ENCODE measurements at places on chromosomes 12 and 14. TPM values are rescaled to one million over a fixed set of nuclear protein-coding genes. Genes with fewer than 3 reads are reported as not detected.

The RNASE12 gene
- total RNA-seq: not detected

The NRXN3 gene
- total RNA-seq: 21.3 TPM

GRCh38 chr12:52523824-52524223 lies 3.6 kb upstream of the KRT5 start:
- ATAC-seq: no peak

DNA sequence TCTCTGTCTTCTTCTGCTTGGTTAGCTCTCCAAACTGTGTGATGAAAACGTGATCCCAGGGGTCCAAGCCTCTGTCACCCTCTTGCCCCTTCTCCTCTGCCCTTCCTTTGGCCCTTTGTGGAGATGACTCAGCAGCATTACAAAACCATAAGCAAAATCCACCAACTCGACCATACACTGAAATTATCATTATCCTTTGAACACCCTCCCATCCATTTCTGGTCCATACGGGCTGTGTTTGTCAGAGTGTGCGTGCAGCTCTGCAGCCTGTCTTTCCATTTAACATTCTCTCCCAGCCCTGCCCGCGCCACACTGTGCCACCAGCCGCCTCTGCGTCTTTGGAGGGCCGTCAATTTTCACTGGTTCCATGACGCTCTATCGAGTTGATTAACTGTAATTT lies 69.2 kb downstream of the SLC25A47 start:
- ATAC-seq: peak; percentile 19

GRCh38 chr12:45075587-45076282 lies 24.8 kb upstream of the DBX2 start:
- no peak for ATAC-seq

- ATAC-seq: peak; percentile 60
These were observed 258.4 kb upstream of the SFSWAP start for GRCh38 chr12:131452444-131452860.

DNA sequence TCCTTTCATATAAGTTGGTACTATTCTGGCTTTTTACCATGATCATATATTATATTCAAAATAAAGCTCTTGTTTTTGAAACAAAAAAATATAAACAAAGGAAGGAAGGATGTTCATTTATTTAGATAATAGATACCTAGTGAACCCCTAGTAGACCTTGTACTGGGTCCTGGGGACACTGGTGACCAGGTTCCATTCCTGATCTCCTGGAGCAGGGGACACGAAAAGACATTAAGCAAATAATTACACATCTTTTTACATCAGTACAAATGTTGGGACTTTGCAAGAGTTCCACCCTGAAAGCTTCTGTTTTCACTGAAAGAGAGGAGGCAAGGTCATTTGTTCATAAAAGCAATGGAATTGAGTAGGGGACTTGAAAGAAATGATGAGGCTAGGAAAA lies 49.3 kb upstream of the SLC38A4 start:
- ATAC-seq: no peak

DNA sequence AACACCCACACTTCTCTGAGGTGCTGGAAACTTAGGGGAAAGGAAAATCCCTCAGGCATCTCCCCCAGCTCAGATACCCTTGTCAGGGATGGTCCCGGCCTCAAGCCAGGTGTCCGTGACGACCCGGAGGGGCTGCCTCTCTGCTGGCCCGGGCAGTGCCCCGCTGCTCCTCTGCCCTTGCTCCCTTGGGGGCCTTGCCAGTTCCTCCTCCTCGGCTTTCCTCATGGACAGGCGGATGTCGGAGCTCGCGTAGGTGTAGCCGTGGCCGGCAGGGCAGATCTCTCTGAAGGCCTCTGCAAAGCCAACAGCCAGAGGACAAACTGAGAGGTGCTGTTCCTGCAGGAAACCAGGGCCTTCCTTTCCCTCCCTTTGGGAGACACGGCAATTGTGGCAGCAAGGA lies 34.8 kb downstream of the ISCA2 start:
- no peak for ATAC-seq

GRCh38 chr12:46065412-46066166 lies 75.2 kb upstream of the SCAF11 start:
- ATAC-seq: no peak

GRCh38 chr14:41785696-41786095 lies 179.0 kb downstream of the LRFN5 start:
- no peak for ATAC-seq

DNA sequence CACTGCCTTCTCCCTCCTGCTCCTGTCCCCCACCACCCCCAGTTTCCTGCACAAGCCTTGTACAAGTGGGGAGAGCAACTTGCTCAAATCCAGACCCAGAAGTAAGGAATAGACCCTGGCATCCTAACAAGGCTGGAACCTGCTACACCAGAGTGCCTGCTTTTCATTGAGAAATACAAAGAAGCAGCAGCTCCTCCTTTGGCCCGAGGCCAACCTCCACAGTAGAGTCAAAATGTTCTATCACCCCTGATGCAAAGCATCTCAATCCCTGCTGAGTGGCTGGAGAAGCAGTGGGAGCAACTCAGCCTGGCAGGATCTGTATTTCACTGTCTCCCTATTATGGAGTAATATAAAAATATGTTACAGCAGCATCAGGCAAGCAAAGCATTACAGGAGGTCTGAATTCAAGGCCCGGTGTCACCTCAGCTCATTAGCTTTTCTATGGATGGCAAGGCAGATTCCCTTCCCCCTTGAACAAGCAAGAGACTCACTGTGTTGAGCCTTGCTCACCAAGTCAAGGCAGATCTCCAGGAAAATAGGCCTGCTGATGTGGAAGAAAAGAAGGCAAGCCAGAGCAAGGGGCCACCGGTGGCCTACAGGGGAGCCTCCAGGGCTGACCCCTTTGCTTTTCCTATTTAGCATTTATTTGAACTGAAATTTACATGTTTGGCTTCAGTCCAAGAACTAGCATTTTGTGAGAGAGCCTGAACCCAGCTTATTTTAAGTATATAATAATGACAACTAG lies 186.3 kb upstream of the EGLN3 start:
- peak; percentile 58 for ATAC-seq

The RPGRIP1 gene
- not detected for total RNA-seq

DNA sequence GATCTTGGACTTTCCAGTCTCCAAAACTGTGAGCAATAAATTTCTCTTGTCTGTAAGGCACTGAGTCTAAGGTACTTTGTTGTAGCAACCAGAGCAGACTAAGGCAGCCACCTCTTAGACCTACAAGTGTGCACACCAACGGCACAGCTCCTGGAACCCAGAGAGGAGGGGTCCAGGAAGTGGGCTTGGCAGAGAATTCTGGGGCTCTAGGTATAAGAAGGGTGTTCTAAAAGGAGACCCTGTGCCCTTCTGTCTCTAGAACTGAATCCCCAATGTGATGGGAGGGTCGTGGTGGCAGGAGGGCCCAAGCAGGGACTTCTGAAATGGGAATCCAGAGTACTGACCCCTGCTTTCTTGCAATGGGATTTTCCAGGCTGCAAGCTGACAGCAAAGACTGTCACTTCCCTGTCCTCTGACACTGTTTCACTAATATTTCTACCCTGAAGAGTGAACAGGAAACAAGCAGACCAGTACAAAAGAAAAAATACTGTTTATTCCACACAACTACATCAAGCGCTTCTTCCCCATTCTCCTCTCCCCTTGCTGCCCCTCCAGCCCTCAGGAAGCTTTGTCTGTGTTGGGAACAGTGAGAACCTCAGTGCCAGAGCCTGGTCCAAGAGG lies 13.6 kb upstream of the TFCP2 start:
- no peak for ATAC-seq

The LRFN5 gene
- 16.5 TPM for total RNA-seq

The RNASE7 gene
- 0.27 TPM for total RNA-seq

DNA sequence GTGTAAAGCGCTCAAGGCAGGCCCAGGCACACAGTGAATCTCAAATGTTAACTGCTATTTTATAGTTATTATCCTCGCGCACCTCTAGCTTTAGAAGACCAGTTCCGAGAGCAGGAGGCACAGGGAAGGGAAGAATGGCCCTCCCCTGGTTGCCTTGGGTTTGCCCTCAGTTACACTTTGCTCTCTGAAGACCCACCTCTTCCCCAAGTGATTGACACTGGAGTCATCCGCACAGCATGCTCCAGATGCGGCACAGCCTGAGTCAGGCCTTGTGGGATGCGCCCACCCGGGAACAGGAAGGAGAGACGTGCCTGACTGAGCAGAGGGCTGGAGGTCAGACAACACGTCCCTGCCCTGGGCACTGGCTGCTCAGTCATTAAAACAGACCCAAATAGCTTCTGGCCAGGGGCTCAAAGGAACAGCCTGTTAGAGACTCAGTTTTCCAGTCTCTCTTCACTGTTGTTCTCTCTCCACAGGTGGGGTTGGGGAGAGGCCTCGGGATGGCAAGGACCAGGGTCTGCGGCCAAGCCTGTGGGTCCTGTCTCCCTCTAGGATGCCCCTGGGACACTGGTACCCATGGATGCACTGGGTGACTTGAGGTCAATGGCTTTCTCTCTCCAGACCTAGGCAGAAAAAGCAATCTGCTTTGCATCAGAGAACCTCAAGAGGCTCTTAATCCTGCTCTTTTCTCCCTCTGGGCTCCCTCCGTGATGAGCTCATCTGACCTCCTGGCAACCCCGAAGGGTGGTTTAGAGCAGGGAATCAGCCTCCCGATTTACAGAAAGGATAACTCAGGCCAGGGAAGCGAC lies 13.6 kb upstream of the MLXIP start:
- ATAC-seq: no peak

The EPYC gene
- total RNA-seq: not detected

- ATAC-seq: peak; percentile 71
These were observed 221.5 kb upstream of the HMGA2 start for GRCh38 chr12:65602610-65603295.

- peak; percentile 40 for ATAC-seq
These were observed 14.2 kb upstream of the RNU6-8 start for GRCh38 chr14:32217301-32217700.

The TMEM132D gene
- total RNA-seq: 2.0 TPM

The ADSS1 gene
- 2.4 TPM for total RNA-seq

The SVOP gene
- 16.8 TPM for total RNA-seq

- no peak for ATAC-seq
These were observed 60.6 kb downstream of the SPRING1 start for GRCh38 chr12:116677202-116677661.

- ATAC-seq: peak; percentile 32
These were observed at the start of gene RNU4-1 for GRCh38 chr12:120292661-120293531. Gene RNU4-1, minus strand, starts transcription at chr12:120293237.

GRCh38 chr12:56216461-56216860 lies 5.3 kb downstream of the RNF41 start:
- ATAC-seq: no peak

The ETFBKMT gene
- 2.2 TPM for total RNA-seq

DNA sequence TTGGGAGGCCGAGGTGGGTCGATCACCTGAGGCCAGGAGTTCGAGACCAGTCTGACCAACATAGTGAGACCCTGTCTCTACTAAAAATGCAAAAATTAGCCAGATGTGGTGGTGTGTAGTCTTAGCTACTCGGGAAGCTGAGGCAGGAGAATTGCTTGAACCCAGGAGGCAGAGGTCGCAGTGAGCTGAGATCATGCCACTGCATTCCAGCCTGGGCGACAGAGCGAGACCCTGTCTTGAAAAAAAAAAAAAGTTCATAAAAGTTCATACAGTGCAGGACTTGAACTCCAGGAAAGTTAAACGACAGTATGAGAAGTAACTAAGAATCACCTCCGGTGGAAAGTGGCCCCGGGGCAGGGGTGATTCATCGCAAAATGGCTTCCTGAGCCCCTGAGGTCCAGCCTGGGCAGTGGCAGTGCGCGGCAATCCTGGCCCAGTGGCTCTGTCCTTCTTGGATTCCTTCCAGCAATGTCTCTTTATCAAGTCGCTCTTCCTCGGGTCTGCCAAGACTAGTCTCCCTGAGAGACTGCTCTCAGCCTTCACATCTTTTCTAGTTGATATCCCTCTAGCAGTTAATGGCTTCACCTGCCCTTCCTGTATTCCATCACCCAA lies 16.7 kb upstream of the MAP1LC3B2 start:
- no peak for ATAC-seq

- no peak for ATAC-seq
These were observed 28.3 kb upstream of the OAS1 start for GRCh38 chr12:112878488-112878887.

DNA sequence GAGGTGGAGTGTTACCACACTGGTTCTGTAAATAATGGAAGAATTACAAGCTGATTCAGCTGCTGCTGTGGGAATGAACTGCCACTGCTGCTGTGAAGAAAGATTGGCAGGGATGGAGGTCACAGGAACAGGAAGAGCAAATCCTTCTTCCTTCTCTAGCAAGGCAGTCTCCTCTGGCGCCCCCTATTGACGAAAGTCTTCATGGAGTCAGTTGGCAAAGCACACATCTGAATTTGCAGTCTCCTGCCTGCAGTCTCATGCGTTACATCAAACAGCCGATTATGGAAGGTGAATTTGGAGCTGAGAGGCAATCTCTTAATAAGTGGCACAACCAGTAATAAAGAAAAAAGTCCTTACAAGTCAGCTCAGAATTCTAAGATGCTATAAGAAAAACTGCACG lies 106.0 kb upstream of the TMTC1 start:
- ATAC-seq: no peak

- no peak for ATAC-seq
These were observed 8.5 kb upstream of the CDC42BPB start for GRCh38 chr14:103065861-103066260.

DNA sequence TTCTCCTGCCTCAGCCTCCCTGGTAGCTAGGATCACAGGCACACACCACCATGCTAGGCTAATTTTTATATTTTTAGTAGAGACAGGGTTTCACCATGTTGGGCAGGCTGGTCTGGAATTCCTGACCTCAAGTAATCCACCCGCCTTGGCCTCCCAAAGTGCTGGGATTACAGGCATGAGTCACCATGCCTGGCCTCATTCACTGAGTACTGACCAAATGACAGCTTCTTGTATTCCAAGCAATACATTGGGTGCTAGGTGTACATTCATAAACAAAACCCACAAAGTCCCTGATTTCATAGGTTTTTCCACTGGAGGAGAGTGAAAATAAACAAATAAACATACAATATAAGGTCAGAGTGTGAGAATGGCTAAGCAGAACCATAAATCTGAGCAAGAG lies 136.3 kb downstream of the HELB start:
- ATAC-seq: no peak

DNA sequence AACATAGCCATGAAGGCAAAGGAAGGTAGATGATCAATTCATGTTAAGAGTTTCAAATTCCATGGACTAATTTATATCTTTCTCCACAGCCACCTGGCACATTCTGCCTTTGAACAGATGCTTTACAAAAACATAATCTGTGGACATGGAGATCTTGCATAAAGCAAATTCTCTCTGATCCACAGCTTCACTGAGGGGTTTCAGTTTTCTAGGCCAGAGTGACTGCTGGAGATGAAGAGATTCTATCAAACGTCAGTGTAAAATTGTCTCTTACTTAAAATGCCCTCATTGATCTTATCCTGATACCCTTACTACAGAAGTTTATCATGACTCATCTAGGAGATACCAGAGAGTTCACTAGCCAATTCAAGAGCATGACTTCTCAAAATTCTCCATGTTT lies 291.6 kb downstream of the DAD1 start:
- no peak for ATAC-seq

The KLHL33 gene
- total RNA-seq: 0.53 TPM

DNA sequence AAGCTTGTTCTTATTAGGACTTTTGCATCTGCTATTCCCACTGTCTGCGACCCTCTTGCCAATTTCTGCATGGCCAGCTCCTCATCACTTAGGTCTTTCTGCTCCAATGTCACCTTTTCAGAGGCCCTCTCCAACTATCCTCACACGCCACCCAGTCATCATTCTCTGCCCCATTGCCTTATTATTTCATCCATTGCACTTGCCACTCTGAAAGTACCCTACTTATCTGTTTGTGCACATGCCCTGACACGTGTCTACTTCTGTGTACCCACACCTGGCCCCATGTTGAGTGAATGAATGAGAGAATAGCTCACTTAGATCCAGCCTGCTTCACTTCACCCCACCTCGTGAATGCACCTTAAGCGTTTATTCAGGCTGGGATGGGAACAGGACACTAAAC lies 218.7 kb upstream of the TBX3 start:
- ATAC-seq: no peak

GRCh38 chr12:70002097-70002911 lies 177.3 kb downstream of the MYRFL start:
- no peak for ATAC-seq
